Left forelimb (tissue), 1 donor: ENCODE measurements at places on chromosomes 1 and 21.

GRCh38 chr1:185325413-185325812 is 8.4 kb upstream of the IVNS1ABP start:
- no peak for DNase-seq

DNA sequence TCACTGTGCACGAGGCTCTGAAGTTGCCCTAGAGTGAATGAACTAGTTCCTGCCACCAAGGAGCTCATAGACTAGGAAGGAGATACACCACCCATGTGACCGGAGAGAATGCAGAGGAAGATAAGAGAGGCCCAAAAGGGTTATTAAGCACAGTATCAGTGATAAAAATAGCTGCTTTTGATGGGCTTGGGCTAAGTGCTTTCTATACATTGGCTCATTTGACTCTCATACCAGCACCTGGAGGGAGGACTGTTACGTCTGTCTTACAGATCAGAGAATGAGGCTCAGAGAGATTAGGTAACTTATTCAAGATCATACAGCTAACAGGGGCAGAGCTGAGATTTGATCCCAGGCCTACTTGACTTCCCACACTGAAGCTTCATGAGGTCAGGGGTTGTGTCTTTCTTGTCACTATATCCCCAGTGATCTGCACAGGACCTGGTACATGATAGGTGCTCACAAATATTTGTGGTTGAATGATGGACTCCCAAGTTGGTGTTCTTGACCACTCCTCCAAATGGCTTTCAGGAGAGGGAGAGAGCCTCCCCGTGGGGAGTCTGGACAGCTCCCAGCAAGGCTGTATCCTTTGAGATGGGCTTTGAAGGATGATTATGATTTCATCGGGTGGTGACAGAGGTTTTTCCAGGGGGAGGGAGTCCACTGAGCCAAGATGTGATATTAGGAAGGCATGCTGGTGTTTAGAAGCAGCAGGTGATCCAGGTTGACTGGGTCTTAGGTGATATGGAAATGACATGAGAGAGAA is 14.4 kb downstream of the PPFIA4 start:
- DNase-seq: no peak

DNA sequence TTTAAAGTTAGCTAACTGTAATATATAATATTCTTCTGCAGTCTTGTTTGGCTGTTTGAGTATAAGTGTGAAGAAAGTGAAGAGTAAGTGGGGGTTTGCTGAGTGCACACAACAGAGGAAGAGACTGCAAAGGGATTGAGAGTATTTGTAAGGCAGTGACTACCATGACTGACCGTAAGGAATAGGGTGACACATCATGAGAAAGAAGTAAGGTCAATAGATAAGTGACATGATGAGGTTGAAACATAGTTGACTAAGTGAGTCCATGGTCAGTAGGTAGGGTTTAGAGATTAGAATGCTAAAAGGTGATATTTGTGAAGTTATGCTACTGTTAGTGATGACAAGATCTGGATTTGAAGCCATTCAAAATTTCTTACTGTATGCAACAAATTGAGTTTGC is 27.7 kb downstream of the WARS2 start:
- no peak for DNase-seq

GRCh38 chr1:66779475-66780078 is 21.5 kb downstream of the INSL5 start:
- DNase-seq: no peak
